ENCODE measurements at places on chromosomes 2 and 18.

GRCh38 chr18:73365018-73365417 is 497.2 kb upstream of the NETO1 start:
- no peak for DNase-seq

- no peak for DNase-seq
Measured at GRCh38 chr2:46047290-46047689, 249.9 kb upstream of the EPAS1 start.

- no peak for DNase-seq
Measured at GRCh38 chr2:101112772-101113157, 38.4 kb downstream of the TBC1D8 start.

DNA sequence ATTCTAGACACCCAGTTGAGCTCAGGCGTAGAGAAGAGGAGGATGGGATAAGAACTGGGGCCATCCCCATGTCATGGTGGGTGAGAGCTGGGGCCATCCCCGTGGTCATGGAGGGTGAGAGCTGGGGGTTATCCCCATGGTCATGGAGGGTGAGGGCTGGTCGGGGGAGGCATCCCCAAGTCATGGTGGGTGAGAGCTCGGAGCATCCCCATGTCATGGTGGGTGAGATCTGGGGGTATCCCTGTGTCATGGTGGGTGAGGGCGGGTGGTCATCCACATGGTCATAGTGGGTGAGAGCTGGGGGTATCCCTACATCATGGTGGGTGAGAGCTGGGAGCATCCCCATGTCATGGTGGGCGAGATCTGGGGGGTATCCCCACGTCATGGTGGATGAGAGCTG is 52.5 kb downstream of the IL1RL2 start:
- DNase-seq = no peak

GRCh38 chr2:99868260-99868659 is 274.1 kb downstream of the AFF3 start:
- no peak for DNase-seq

- DNase-seq = no peak
Measured at GRCh38 chr2:85539361-85540132, 579 bp downstream of the MAT2A start.

- DNase-seq = no peak
Measured at GRCh38 chr18:42187611-42188380, 232.8 kb downstream of the PIK3C3 start.

DNA sequence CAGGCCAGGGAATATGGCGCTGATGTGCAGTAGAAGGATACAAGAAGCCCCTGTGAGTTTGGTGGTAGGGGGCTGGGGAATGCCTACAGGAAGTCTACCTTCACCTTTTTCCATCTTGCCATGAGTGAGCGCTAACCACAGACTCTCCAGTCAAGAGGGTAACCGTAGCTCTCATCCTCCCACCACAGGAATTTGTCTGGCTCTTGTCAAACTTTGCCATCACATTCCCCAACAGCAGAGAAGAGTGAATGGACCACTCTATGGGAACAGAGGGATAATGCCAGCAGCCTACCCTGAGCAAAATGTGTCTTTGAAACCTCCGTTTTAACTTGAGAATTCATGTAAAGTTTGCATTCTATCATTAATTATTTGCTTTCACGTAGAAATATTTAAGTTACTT is 168.3 kb downstream of the NRP2 start:
- DNase-seq = no peak

- no peak for DNase-seq
Measured at GRCh38 chr2:64760128-64760527, 106.4 kb upstream of the SERTAD2 start.

DNA sequence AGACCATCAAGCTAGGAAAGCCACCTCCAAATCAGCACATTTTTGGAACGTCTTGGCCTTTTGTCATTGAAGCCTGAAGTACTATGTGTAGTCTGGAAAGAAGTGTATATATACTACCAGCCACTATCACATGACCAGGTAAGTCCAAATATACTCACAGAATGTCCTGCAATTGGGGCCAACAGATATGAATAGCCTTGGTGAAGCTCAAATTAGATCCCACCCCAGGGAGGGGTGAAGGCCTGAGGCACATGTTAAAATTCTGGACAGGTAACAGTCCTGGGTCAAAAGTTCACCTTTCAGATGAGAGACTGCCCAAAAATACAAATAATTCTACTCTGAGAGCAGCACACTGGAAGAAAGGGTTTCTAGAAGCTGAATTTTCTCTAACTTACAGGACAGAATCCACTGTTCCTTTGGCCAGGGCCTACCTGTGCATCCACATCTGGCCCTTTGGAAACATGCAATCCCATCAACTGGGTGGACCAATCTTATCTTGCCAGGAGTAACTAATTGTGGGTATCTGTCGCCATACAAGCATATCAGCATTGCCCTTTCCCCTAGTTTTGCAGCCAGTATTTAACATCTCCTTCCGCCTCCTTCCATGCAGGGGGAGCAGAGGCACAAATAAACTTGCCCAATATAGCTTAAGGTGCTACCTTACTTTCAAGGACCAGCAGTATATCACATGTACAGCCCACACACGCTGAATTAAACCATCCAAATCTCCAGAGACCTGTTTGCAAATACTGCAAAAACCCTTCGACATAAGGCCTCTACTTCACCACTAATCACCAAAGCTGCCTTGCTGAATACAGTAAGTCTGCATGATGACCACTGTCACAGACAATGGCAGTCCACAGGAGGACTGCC is 67.8 kb downstream of the EIF5B start:
- no peak for DNase-seq

DNA sequence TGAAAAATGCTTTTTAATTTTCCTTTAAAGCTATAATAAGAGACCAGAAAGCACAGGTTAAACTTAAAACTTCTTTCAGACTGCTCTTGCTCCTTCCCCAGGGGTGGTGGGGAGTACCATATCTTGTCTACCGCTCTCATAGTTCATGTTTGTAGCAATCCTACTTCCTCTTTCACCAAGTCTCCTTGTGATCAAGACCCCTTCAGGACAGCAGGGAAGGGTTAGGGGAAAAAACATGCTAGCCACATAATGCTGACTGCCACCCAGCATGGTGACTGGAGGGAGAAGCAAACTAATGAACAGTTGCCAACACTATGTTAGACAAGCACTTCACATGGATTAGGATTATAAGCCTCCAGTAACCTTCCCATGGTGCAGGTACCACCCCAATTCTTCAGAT is 8.6 kb downstream of the MYO5B start:
- DNase-seq = no peak

GRCh38 chr2:157971702-157972101 is 95.6 kb upstream of the ACVR1 start:
- DNase-seq = no peak

DNA sequence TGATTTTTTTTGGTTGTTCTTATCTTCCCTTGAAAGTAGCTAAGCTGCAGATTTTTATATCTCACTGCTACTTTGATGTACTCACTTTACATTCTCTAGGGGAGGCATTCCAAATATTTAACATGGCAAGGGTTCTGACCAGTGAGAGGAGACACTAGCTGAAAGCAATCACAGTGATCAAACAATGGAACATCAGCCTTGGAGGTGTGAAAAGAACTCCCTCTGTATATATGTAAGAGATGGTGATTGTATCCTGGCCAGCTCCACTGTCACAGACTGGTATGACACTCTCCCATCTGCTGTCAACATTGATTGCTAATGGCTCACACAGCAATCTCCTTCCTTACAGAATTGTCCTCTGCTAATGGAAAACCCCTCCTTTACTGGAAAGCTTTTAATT is 291.7 kb upstream of the CDH19 start:
- no peak for DNase-seq

GRCh38 chr2:142989273-142990204 is 112.1 kb downstream of the KYNU start:
- DNase-seq = peak; percentile 19

GRCh38 chr2:239245107-239245506 is 155.7 kb downstream of the HDAC4 start:
- no peak for DNase-seq

GRCh38 chr18:9928646-9929259 is 14.9 kb downstream of the VAPA start:
- no peak for DNase-seq

- DNase-seq = no peak
Measured at GRCh38 chr2:105682401-105682800, 62.3 kb upstream of the NCK2 start.

DNA sequence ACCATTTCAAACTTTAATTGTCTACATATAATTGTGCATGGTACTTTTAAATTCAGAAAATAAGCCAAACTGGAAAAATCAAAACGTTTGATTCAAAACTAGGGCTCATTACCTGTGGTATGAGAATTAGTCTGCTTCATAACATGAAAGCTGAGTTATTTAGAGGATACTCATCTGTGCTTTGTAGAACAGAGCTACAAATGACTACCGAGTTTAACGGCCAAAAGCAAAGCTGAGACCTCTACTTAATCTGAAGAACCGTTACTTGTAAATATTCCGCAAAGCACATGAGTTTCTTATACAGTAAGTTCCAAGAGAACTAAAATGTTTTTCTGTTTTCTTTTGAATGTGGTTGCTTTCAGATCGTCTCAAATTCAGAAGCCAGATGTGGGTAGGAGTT is 123.7 kb upstream of the SMAD7 start:
- DNase-seq = no peak

- DNase-seq = no peak
Measured at GRCh38 chr2:220783671-220784070, 788.4 kb downstream of the EPHA4 start.

DNA sequence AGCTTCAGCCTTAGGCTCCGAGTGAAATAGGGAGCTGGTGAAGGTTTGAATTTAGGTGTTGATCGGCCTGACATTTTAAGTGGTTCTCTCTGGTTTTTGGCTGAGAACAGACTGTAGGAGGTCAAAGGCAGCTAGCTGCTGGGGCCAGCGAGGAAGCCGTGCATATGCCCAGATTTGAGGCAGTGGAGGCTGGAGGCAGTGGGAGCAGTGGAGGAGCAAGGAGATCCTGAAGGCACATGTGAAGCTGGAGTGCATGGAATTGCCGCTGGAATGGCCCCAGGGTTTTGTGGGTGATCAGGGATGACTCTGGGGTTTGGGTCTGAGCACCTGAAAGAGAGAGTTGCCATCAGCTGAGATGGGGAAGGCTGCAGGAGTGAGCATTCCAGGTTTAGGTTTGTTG is 25.1 kb downstream of the STEAP3 start:
- no peak for DNase-seq

- DNase-seq = no peak
Measured at GRCh38 chr2:18525236-18525635, 35.2 kb downstream of the RDH14 start.

DNA sequence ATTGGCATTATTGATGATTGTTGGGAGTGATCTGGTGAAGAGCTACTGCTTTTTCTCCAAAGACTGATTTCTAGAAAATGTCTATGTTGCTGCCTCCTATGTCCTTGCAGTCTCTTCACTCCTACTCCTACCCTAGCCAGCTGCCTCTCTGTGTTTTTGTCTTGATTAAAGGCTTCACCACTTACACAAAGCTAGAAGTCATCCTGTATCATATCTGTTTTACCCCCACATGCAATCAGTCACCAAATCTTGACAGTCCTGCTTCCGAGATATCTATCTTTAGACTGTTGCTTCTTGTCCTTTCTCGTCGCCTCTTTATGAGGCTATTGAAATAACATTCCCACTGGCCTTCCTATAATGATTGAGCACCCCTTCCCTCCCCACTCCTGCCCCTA is 84.5 kb upstream of the ITGA4 start:
- DNase-seq = no peak

- no peak for DNase-seq
Measured at GRCh38 chr2:10355471-10356438, 53.1 kb downstream of the HPCAL1 start.

GRCh38 chr2:179646862-179647587 is 214.4 kb downstream of the ZNF385B start:
- DNase-seq = no peak

DNA sequence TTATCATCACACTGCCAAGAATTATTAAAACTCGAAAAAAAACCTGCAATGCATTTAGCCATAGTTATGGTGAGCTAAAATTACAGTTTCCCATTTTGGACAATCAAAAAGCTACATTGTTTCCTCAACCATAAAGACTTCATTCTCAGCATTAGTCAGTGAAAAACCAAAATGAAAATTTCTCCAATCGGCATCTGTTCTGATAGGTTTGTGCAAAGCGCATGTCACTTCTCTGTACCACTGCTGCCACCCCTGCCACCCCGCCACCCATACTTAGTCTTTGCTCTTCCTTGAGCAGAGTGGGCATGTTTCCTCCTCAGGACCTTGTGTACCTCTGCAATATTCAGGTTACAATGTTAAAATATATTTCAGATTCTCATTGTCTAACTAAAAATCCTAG is 7.1 kb upstream of the ZBTB14 start:
- no peak for DNase-seq

GRCh38 chr2:101900375-101900774 is 91.4 kb upstream of the IL1R2 start:
- DNase-seq = no peak

DNA sequence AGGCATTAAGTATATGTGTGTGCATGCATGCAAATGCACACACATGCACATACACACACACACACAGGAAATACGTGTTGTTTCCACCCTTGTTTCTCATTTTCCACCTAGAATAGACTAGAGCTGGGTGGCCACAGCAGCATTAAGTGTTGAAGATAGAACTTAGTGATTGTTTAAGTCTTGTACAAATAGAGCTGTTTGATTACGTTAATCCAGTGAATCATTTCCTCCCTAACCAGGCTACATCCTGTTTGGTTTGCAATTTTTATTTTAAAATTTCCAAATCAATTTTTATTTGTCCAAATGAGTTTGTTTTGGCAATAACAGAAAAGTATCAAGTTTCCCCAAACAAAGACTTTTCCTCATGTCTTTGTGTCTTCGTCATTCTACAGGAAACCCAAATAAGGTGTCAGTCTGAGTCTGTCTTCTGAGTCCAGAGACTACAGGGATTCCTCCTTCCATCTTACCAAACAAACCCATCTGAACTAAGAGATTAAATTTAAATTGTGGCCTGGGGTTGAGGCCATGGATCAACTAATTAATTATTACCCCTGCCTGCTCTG is 74.6 kb upstream of the GALNT5 start:
- DNase-seq = no peak

GRCh38 chr2:171225302-171225980 is 64.7 kb upstream of the TLK1 start:
- DNase-seq = no peak

DNA sequence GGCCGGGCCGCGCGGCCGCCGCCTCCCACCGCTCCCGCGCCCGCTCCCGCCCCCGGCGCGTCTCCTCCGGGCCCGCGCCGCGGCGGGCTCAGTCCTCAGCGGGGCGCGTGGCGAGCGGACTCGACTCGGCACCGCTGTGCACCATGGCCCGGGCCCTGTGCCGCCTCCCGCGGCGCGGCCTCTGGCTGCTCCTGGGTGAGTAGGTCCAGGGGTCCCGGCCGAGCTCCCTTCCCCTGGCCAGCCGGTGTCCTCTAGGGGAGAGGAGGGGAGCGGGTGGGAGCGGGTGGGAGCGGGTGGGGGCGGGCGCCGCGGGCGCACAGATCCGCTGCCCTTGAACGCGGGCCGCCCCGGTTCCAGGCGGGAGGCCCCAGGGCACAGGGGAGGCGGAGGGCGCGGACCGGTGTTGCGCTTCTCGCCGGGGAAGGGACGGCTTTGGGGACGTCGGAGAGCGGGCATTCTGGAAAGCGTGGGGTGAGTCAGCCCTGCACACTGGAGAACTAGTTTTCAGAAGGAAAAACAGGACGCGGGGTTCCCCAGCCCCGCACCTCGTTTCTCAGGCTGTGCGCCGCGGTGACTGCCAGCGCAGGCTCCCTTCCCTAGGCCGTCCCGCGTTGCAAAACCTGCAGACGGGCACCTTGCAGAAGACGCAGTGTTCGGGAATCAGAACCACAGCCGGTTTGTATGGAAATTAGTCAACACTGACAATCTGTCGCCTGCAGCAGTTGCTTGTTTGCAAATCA is at the start of gene RAMP1:
Gene RAMP1, plus strand, starts transcription at position 91 of the 740 bp plus-strand sequence. Its CDS starts 53 bp downstream, at position 144.
- DNase-seq = no peak

- DNase-seq = no peak
Measured at GRCh38 chr2:176081837-176082524, 1.8 kb downstream of the EVX2 start.
